ENCODE measurements at places on chromosomes 6 and 20.

GRCh38 chr20:48360342-48360975, 467.3 kb downstream of the PREX1 start:
- no peak for DNase-seq

DNA sequence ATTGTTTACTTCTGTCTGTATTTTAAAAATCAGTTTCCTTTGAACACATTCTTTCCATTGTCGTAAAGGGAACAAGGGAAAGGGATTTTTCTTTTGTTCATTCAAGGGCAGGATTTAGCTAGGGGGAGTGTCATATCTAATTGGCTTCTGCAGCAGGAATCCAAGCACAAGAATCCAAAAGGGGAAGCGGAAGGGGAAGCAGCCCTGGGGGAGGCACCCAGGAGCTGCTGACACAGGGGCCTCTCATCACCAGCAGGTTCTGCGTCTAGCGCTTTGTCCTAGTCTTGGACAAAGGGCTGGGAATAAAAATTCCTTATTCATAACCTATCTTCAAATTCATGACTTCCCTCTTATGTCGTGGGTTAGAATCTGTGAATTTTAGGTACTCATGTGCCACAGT, 13.7 kb downstream of the RIPK1 start:
- DNase-seq: no peak

GRCh38 chr6:161316531-161316930, 42.7 kb upstream of the AGPAT4 start:
- DNase-seq: no peak

GRCh38 chr6:165082636-165083035, 226.8 kb downstream of the C6orf118 start:
- DNase-seq: no peak

DNA sequence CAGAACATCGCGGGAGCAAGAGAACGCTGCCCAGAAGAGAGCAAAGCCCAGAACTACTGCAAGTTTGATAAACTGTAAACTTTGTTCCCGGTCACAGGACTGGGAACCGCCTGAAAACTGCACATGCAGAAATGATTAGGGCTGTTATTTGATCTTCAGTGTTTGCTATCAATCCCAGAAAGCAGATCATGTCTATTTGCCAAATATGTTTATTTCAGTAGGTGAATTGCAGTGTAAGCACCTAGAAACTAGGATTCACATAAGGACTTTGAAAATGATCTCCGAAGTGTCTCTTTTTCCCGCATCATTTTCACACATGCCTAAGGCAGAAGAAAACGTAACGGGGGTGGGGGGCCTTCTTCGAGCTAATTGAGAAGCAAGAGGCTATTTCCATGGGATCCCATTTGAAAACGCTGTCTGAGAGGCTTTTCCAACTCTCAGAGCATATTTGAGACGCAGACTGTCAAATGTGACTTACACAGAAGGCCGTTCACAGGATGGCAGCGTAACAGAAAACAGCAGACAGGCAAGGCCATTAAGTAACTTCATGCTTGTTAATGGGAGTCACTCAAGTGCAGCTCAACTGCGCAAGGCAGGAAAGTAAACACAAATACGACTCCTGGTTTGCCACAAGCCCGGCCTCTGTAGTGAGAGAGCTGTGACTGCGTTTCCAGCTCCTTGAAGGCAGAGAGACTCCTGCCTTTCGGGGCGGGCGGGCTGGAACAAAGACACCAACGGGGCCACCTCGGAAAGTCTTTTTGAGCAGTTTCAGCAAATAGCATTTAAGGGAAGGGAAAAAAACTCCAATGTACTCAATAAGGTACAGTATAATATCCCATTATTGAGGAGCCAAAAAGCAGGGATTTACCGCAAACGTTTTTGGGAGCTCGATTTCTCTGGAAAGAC, 144.7 kb upstream of the ZNF217 start:
- DNase-seq: peak; percentile 92

GRCh38 chr20:42276718-42277602, 658.8 kb upstream of the CHD6 start:
- no peak for DNase-seq

DNA sequence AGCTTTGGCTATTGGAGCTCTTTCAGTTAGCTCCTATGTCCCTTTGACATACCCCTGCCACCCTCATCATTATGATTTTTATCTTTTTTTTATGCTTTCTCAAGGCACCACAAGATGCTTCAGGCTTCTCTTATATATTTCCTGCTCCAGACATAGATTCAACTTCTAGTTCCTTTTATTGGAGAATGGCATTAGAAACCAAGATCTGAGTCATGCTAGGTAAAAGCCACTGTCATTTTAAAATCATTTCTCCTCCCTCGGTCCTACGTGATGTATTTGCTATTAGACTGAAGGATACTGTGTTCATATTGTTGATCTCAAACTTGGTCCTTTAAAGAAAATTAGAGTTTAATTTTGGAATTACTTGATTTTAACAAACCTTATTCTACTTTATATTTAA, 8.3 kb downstream of the TENT5A start:
- no peak for DNase-seq

DNA sequence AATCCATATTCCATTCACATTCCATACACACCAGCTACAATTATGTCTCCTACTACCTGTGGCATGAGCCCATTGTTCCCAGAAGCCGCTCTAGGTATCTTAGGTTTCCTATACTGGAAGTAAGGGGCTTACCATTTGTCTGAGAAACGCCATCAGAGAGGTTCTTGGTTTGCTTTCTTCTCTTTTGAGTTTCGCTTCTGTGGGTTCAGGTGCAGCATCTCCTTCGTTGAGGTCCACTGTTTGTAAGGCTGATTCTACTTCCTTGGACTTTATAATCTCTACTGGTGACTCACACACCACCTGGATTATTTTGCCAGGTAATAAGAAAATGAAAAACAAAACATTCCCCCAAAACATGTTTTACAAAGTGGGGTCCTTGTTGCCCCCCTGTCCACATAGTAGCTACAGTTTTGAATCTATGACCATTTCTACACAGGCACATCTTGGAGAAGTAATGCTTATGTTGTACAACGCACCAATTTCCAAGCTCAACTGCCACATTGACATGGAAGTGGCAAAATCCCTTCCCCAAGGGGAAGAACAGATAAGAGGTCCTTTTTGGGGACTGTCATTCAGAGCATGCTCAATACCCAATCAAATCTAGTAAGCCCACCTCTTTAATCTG, 103.5 kb downstream of the BCAS1 start:
- DNase-seq: no peak

DNA sequence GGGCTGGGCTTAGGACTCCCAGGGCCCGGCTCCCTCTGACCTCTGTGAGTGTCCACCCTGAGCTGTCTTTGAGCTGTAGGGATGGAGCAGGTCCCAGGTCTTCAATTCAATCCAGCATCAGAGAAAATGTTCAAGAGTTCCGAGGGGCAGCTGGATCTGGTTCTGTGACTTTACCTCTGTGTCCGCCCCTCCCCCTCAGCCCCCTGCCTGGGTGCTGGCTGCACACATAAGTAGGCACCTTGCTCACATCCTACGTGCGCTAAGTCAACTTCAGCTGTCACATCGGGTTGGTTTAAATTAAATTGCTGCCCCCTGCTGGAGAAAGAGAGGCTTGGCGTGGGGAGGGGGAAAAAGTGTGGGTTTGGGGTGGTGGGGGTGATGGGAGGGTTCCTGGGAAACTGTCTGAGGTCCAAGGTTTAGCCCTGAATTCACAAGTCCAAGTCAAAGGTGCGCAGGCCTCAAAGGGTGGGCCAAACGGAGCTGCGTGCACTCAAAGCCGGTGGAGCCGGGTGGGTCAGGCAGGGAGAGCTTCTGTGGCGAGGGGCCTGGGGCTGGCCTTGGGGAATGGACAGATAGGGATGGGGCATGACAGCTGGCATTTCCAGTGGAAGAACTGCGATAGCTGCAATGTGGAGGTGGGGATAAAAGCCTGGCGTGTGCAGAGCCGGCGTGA, 3.0 kb downstream of the WFDC5 start:
- no peak for DNase-seq

GRCh38 chr20:8079976-8080375, 52.1 kb upstream of the PLCB1 start:
- DNase-seq: no peak

- DNase-seq: no peak
These were observed 60.2 kb downstream of the DLL1 start for GRCh38 chr6:170230520-170231292.

DNA sequence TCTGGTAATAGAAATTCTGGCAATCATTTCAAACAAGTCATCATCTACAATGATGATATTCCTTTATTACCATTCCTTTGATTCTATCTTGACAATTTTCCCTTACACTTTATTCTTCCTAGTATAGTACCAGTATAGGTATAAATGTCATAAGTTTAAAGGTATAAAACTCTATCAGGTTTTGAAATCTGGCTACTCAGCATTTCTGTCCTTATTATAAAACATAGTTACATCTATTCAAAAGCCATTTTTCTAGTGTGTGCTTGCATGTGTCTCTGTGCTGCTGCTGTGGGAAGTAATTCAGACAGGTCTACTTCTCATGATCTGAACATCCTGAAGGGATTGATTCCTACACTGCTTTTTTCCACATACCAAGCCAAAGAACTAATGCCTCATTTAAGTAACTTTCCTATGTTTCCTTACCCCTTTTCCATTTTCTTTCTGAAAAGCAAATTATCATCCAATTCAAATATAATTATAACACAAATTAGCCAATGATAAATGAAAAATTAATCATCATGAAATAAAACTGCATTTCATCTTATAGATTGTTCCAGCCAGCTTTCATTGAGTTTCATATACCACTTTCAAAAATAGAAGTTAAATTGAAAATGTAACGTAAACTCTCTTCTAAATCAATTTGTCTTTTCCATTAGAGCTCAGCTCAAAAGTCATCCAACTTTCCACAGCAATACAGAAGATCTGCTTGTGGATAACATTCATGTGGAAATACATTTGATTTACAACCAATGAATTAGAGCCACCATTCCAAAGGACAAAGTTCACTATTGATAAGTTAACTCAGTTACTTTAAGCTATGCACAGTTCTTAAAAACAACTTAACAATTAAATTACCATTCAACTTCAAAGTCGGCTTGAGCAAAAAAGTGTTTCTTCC, 35.9 kb downstream of the COL12A1 start:
- DNase-seq: no peak

GRCh38 chr6:128532136-128532535, 11.7 kb upstream of the PTPRK start:
- DNase-seq: no peak

GRCh38 chr20:63974402-63975200, 4.8 kb downstream of the SAMD10 start:
- peak; percentile 16 for DNase-seq

DNA sequence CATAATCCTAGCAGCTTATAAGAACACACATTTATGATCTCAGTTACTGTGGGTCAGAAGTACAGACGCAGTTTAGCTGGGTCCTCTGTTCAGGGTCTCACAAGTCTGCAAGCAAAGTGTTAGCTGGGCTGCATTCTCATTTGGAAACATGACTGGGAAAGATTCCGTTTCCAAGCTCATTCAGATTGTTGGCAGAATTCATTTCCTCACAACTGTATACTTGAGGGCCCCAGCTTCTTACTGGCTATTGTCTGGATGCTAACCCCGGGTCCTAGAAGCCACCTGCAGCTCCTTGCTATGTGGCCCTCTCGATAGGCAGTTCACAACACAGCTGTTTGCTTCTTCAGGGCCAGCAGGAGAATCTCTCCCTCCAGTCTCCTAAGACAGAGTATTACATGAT, 13.1 kb downstream of the TCP11 start:
- DNase-seq: no peak

DNA sequence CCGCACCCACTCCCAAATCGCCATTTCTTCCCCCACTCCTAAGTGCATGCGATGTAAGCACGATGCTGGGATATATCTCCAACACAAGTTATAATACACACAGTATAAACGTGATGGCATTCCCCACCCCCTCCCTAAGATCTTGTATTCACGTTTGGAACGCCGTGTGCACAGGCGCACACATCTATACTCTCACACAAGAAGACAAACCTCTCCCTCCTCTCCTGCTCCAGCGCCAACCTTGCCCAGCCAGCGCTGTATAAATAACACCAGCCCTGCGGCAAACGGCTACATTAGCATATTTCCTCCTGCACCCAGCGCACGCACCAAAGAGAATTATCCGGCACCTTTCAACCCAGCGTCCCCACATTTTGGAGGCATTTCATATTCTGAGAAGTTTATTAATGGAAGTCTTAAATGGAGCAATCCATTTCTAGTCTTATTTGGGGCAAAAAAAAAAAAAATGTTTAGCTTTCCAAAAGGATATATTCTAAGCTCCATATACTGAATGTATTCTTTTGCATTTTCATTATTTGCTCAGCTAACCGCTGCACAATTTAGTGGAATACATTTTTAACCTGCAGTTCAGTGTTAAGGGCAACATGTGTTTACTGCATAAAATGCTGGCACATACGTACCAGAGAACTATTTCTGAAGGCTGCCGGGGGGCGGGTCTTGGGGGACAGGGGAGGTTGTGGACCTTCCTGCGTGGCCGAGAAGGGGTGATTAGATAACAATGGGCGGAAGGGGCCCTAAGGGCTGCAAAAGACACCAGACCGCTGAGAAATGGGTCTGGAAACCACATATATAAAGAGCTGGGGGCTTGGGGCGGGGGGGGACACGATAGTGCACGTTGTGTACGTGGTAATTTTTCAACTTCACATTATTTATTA, 1.1 kb upstream of the SLC22A23 start:
- peak; percentile 61 for DNase-seq

GRCh38 chr6:7574500-7574899, 15.5 kb upstream of the SNRNP48 start:
- peak; percentile 3 for DNase-seq

DNA sequence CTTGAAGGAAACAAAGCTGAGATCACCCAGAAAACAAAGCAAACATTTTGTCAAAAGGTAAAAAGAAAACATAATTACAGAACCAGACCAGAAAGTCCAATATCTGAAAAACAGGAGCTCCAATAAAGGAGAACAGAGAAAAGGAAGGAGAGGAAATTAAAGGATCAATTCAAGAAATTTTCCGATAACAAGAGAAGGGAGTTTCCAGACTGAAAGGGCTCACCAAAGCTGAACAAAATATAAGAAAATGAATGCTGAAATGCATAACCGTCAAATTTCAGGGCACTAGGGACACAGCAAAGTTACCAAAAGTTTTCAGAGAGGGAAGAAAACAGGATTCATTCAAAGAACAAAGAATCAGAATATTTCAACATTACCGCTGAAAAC, 23.9 kb downstream of the ILRUN start:
- no peak for DNase-seq

DNA sequence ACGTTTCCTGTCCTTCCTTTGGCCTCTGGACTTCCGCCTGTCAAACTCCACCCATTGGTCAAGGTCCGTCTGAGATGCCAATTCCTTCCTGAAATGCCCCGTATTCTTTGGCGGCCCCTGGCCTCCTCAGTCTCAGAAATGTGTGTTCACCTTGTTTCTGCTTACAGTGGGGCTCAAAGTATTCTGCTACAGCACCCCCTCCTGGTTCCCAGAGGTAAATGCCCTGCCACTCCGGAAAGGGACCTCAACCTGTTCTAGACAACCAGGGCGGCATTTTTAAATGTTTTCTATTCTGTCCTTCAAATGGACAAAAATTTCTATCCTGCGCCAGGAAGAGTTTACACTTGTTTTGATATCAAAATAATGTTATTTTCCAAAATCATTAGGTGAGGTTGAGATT, 12.1 kb upstream of the PAX1 start:
- no peak for DNase-seq

GRCh38 chr6:45477278-45477677, 99.5 kb upstream of the SUPT3H start:
- DNase-seq: no peak

- DNase-seq: no peak
These were observed 62.4 kb upstream of the RNF146 start for GRCh38 chr6:127204281-127204680.
